ENCODE measurements at places on chromosomes 5 and 9. TPM values are rescaled to one million over a fixed set of nuclear protein-coding genes. Genes with fewer than 3 reads are reported as not detected.
A peak's percentile ranks its signal among the peaks of the same experiment; 100 is the strongest.

GFI1B gene
- total RNA-seq: not detected

TTC1 gene
- total RNA-seq: 34.1 TPM

GPX8 gene
- 6.6 TPM for total RNA-seq

DOCK2 gene
- total RNA-seq: 3.2 TPM

STPG3 gene
- total RNA-seq: not detected

UGT3A1 gene
- not detected for total RNA-seq

MBLAC2 gene
- 6.1 TPM for total RNA-seq

PRR16 gene
- 1.8 TPM for total RNA-seq

CTSV gene
- 49.1 TPM for total RNA-seq

REEP2 gene
- total RNA-seq: 2.2 TPM

CDC25C gene
- total RNA-seq: 0.69 TPM

DNA sequence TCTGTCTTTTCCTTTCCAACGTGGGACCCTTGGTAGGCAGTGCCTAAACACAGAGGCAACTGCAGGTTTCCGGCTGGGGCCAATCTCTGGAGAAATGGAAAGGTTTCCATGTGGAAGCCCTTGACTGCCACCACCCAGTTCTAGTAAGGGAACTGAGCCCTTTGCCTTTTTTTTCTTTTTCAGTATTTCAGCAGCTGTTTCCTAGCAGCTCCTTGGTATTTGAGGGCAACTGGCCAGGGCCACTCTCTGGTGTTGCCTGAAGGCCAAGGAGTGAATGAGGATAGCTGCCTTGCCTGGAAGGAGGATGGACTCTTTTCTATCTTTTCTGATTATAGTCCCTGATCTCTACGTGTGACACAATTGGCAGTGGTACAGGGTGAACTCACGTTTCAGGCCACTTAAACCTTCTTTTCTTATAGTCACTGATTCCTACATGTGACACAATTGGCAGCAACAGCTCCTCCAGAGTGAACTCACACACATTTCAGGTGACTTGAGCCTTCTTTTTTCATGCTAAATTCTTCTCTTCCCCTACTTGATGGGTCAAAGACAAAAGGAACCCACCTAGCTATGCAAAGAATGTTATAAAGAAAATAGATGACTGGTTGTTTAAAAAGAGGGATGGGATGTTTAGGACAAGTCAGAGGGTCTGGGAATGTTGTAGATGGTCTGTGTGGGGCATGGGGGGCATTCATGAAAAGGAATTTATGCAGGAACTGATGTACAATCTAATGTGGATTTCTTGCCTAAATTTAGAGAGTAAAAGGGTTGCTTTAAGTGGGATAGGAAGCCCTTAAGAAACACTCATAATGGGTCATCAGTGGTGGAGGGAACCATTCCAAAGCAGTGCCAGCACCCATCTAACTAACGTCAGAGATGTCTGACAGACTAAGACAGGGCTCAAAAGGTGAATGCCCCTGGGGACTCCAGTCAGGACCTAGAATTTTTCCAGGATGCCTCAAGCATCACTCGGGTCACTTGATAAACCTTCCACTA is 190.1 kb downstream of the TMEM232 start:
- peak; percentile 36 for DNase-seq

DNA sequence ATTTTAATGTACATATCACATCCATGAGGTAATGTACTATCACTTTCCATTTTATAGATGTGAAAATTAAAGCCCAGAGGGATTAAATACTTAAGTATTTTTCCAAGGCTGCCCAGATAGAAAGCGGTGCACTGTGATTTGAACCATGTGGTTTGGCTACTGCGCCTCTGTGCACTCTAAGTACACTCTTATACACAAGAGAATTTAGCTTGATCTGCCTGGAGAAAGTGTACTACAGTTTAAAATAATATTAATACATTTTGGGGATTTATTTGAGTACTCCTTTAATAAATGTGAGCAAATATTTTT is 360.4 kb upstream of the ACTBL2 start:
- no peak for DNase-seq

GRCh38 chr5:119200795-119201194 is 129.9 kb downstream of the DMXL1 start:
- DNase-seq: no peak

GRCh38 chr9:77810637-77811119 is 162.6 kb upstream of the GNA14 start:
- DNase-seq: no peak

DNA sequence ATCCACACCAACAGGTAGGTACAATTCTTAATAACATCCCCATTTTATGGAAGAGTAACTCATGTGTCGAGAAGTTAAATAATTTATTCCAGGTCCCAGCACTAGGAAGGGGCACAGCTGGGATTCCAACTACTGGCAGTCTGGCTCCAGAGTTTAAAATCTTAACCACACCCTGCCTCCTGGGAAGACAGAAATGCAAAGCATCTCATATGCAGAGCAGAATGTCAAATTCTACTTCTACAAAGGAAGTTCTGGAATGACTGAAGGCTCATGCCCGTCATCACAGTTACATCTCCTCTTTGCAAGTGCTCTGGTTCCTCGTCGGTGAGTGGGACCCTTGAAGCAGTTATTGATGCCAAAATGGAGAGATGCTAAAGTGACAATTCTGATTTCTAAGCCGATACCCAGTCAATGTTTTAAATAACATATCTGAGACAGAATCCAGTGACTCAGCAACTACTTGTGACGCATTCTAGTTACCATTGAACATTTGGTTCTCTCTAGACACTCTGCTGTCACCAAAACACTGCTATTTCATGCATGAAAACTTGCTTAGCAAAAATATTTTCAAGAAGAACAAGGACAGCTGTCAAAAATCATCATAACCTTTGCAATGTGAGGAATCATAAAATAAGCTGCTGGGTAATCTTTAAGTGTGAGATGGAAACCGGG is 412.7 kb downstream of the CTNND2 start:
- DNase-seq: no peak

- peak; percentile 97 for DNase-seq
These were observed at the start of gene ERGIC1 for GRCh38 chr5:172833686-172834414. ERGIC1 (plus strand) TSS chr5:172834251; CDS start chr5:172834414, 163 bp downstream.

- DNase-seq: no peak
These were observed 18.8 kb downstream of the HAPLN1 start for GRCh38 chr5:83701886-83702285.

DNA sequence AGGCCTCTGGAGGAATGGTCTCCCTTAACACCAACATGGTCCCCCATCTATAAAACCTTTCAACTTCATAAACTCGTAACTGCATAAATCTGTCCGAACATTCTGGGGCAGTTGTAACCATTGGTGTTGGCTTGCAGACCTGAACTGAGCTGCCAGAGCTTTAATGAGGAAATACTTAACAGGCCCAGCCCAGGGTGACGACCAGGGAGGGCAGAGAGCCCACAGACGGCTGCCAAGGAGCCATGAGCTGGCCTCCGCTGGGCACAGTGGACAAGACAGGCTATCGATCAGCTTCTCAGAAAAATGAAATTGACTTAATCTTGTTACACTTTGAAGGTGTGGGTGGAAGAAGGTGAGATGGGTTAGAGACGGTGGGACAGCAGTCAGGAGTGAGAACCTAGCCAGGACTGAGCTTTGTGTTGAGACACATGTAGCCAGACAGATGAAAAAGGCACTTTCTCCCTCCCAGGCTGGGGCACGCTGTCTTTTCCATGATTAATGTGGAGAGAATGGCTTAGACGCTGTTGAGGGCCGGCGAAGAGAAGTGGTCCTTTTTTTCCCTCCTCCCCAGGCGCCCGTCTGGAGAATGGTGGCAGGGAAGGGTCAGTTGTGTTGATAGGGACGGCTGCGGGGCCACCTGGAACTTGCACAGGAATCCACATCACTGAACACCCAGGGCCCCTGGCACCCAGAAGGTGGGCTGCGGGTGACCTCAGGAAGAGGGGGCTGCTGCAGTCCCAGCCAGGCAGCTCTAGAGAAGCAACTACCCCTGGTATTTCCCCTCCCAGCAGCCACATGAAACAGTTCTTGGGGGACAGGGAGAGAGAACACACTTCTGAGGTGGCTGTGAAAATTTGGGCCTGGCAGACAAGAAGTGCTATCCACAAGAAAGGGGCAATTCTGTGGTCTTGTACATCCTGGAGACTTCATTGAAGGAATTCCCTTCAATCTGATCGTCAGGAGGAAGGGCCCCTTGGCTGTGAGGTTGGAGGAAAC is 27.3 kb upstream of the TCOF1 start:
- DNase-seq: no peak

DNA sequence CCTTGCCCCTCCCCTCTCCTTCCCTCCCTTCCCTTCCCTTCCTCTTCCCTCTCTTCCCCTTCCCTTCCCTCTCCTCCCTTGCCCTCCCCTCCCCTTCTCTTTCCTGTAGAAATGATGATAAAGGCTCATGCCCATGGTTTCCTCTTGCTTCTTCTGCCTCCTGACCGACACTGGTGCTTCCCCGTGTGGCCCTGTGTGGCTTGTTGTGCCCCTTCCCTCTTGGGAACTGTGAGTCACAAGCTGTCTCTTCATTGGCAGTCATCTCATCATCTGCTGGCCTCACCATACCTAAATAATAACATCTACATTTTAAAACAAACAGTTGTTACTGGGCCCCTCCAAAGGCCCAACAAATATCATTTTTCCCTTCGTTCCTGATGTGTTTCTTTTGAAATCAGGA is 11.7 kb upstream of the CARNMT1 start:
- no peak for DNase-seq

DNA sequence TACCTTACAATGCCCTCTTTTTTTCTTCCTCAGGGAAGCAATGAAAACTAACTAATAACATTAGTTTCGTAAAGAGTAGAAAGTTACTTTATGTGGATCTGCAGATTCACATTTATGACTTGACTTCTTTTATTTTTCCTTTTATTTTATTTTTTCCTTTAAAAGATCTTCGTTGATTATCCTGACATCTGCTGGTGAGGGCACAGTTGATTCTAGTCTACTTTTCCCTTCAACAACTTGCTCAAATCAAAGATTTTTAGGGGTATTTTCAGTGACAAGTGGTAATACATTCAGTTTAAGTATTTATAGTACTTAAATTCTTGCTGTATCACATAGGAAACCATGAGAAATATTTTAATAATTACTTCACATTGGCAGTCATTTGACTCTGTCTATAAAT is 4.9 kb downstream of the EDIL3 start:
- no peak for DNase-seq

DNA sequence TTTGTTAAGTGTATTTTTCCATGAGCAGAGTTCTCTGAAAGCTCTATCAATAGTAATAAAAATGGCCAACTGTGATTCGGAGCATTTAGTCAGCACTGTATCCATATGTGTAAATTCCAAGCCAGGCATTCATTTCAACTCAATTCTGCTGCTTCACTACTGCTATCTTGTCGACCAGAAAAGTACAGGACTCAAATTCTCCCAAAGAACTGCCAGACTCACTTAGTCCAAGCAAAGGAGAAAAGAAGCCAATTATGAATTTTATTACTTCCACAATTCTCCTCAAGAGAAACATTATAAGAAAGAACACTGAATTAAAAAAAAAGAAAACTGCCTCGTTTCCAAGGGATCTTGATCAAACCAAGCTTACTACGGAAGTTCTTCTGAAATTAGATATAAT is 906.3 kb upstream of the DMAC1 start:
- no peak for DNase-seq

- no peak for DNase-seq
These were observed 24.7 kb upstream of the NUDT12 start for GRCh38 chr5:103587185-103587748.

DNA sequence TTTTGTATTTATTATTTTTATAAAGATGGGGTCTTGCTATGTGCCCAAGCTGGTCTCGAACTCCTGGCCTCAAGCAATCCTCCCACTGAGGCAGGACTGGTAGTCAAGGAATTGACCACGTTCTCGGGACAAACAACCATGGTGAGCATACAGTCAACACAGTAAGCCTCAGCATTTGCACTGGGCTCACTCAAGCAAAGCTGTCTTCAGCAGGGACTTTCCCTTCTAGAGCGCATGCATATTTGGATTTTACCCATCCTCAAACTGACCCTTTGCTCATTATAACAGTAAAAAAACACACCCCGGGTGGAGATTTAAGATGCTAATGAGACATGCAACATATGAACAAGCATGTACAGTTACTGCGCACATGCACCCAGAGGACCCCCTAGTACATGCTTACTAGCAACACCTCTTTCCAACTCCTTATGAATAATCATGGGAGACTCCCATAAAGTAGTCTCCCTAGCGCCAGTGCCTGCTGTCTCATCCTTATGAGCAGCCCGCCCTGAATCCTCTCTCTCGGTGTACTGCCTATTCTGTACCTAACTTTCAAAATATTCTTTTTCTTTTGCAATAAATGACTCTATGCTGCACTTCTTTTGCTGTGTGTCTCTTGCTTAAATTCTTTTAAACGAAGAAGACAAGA is 41.5 kb downstream of the C5orf22 start:
- no peak for DNase-seq

DNA sequence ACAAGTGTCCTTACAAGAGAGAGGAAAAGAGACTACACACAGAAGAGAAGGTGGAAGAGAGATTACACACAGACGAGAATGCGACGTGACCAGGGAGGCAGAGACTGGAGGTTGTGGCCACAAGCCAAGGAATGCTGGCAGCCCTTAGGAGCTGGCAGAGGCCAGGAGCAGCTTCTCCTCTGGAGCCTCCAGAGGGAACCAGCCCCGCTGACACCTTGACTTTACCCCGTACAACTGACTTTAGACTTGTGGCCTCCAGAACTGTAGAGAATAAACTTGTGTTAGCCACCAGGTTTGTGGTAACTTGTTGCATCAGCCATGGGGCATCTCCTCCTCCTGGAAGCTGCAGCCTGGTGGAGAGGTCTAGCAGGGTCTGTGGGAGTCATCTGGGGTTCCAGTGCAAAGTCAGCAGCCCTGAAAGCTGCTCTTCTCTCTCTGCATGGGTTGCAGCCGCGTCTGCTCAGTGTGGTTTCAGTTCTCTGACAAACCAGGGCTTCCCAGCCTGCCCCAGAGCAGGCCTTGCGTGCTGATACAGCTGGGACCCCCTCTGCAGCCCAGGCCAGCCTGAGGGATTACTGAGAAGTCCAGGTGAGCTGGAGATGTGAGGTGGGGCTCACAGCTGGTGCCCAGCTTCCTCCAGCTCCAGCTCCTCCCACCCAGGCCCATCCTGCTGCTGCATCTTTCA is 30.8 kb upstream of the CNOT6 start:
- peak; percentile 57 for DNase-seq

DNA sequence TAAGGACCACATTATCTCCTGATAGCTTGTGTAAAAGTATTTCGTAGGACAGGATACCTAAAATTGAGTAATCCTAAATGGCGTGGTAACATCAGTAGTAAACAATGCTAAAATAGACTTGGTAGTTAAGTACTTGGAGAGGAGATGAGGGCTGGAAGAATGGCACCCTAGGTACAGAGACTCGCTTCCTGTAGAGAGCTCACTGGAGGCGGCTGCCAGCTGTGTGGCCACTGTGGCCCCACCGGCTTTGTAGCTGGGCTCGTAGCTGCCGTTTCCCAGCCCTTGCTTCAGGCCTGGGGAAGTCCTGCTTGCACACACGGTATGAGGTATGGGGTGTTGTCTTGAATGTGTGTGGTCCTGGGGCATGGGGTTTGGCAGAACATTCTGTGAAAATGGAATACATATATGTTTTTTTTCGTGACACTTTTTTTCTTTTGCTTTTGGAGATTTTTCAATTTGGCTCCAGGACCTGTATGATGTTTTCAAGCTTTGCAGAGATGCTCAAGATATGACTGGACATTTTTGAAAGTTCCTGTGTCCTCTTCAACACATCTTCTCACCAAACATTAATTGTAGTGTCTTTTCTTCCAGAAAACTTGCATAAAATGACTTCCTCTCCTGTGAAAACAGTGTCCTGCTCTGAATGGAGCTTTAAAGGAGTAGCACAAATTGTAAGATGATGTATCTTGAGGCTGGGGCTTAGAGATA is 58.0 kb downstream of the RCL1 start:
- DNase-seq: no peak

GRCh38 chr9:71966601-71967000 is 55.2 kb downstream of the C9orf85 start:
- DNase-seq: no peak

GRCh38 chr9:86978413-86978812 is 31.1 kb upstream of the GAS1 start:
- DNase-seq: no peak

All from lower leg skin (tissue), 4 donors.